ENCODE measurements at places on chromosomes 7 and 10.

DNA sequence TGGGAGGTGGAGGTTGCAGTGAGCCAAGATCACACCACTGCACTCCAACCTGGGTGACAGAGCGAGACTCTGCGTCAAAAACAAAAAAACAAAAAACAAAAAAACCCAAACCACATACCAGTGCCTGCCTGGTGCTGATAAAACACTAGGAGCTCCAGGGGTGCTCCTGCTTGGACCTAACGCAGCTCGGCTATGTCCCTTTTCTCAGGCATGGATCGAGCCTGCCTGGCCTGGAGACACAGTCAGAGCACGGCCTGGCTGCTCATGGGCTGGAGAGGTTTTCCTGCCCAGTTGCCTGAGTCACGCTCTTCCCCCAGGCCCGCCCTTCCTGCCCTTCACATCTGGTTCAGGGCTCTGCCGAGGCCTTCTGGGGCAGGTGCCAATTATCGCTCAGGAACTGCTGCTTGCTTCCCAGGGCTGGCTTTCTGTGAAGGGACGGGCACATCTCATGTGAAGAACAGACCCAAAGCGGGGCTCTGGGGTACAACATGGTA, 12.6 kb upstream of the NPFFR1 start:
- no peak for DNase-seq

- no peak for DNase-seq
Measured at GRCh38 chr10:126250527-126251310, 137.6 kb downstream of the ADAM12 start.

DNA sequence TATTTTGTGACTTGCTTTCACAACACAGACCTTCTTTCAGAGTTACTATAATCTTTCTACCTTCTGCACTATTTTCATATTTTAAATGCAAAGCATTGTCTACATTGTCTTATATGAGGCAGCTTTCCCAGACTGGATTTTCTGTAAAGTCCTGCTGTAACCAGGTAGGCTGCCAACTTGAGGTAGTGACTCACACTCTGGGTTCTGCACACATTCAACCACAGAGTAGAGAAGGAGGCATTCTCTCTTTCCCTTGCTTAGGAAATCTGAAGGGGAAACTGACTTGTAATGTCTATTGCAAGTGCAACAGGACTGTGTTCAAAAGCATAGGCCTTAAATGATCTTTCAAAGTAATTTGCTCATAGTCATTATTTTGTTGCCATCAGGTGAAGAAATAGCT, 461.4 kb downstream of the GRM8 start:
- no peak for DNase-seq

GRCh38 chr7:106855540-106856132, 9.4 kb upstream of the PIK3CG start:
- no peak for DNase-seq

DNA sequence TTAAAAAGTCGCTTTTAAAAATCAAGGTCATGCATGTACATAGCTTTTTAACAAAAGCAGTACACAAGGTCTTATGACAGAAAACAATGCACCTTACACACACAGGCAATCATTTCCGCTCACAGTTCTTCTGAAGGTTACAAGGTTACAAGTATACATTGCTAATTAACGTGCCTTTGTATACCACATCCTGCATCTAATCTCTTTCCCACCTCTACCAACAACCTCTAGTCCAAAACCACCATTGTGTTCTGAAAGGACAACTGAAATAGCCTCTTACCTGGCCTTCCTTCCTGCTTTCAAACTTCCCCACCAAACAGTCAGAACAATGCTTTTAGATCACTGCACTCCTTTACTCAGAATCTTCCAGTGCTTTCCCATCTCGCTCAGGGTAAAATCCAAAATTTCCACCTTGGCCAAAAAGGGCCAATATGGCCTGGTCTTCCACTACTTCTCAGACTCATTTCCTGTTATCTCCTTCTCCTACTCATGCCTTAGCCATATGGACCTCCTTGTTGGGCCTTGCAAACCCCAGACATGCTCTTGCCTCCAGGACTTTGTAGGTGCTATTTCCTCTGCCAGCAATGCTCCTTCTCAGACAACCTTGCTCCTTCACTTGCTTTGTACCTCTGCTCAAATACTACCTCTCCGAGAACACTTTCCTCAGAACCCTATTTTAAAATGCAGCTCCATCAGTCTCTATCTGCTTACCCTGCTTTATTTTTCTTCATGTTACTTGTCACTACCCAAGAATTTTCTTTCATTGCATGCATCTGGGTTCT, 205.4 kb downstream of the DNAJC1 start:
- no peak for DNase-seq

DNA sequence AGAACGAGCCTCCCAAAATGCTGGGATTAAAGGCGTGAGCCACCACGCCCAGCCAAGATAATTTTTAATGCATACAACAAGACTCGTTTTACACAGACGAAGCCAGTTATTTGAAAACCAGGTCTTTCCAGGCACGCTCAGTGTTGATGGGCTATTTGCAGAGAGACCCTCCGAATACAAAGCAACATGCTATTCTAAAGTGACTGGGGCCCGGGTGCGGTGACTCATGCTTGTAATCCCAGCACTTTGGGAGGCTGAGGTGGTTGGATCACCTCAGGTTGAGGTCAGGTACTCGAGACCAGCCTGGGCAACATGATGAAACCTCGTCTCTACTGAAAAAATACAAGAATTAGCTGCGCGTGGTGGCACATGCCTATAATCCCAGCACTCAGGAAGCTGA, 795 bp upstream of the AZGP1 start:
- DNase-seq: no peak

GRCh38 chr7:71286924-71287323, 155.0 kb downstream of the GALNT17 start:
- DNase-seq: no peak

GRCh38 chr7:69803699-69804516, 205.6 kb downstream of the AUTS2 start:
- no peak for DNase-seq

- DNase-seq: no peak
Measured at GRCh38 chr10:67783606-67784294, 54.2 kb downstream of the DNAJC12 start.

GRCh38 chr10:118585794-118586193, 9.7 kb downstream of the PRLHR start:
- no peak for DNase-seq

DNA sequence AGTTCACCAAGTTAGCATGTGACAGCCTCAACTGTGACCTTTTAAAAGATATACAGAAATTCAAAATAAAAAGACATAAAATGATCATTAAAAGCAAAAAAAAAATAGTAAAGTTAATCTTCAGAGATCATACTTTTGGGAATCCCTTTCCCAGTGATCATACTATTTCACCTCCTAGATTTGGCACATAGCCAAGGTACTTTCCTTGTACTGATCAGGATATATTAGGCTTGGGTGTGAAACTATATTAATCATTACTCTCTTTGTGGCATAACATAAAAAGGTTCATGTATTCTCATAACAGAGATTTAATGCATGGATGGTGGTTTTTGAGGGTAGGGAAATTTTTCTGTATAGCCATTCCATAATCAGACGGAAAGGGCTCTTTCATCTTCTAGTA, 109.6 kb upstream of the ZWINT start:
- DNase-seq: no peak

GRCh38 chr10:43093423-43094076, 16.7 kb downstream of the RET start:
- DNase-seq: no peak

DNA sequence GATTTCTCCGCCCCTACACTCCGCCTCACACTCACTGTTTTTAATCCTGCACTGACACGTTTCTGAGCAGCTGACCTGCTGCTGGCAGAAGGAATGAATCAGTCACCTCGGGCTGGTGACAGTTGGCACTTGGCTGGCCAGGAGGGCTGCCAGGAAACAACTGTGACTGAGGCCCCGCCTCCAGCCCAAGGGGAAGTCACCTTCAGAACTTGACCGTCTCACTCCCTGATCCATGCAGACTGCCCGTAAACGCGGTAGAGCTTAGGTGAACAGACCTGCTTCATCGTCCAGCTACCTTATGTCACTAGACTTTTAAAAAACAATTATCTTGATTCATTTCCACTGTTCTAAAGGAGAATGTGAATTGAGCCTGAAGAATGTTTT, 107.5 kb downstream of the DOCK1 start:
- no peak for DNase-seq

DNA sequence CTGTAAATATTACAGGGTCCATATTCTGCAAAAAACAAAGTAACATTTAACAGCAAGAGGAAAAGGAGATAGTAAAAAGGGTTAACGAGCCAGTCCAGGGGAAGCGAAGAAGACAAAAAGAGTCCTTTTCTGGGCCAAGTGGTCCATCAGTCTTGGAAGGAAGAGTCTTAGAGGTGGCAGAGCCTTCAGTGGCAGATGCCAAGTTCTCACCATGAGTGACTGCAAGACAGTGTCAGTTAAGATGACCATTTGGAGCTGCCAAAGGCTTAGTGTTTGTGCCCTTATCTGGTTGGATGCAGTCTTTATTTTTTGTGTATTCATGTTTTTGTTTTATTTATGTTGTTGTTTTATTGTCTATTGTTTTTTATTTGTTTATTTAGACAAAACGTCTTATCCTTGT, 125.7 kb upstream of the LANCL2 start:
- no peak for DNase-seq

DNA sequence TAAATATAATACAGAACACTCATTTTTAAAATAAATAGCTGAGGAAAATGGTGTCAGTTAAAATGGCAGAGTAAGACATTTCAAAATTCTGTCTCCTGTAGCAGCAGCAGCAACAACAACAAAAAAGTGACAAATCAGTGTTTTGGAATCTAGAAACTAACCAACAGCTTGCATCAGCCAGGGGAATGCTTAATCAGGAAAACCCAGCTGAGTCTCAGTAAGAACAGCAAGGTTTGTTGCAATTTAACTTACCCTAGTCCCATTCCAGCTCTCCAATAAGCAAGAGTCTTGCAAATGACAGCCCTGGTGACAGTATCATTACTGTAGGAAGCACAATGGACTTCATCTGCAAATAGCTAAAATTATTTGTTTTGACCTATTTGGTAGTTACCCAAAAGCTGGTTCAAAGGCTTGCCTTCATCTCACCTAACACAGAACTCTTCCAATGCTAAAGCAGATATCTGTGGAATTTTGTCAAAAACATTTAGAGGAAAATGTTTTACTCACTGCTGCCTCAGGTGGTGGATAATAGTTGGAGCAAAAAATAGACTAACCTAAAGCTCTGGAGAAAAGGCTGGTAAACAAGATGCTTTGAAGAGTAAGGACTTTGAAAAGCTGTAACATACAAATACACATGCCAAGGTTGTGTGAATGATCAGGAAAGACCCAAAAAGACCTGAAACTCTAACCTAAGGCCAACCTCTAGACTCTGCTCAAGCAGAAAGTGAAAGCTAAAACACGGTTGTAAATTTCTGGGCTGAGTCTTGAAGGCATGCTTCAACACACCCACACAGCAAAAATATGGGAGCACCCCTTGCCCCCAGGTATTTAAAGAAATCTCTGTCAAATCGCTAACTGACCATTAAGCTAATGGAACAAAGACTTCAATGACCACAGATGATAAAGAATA, 9.9 kb upstream of the ARHGAP22 start:
- no peak for DNase-seq

- no peak for DNase-seq
Measured at GRCh38 chr10:6299743-6300105, 97.0 kb downstream of the PFKFB3 start.

DNA sequence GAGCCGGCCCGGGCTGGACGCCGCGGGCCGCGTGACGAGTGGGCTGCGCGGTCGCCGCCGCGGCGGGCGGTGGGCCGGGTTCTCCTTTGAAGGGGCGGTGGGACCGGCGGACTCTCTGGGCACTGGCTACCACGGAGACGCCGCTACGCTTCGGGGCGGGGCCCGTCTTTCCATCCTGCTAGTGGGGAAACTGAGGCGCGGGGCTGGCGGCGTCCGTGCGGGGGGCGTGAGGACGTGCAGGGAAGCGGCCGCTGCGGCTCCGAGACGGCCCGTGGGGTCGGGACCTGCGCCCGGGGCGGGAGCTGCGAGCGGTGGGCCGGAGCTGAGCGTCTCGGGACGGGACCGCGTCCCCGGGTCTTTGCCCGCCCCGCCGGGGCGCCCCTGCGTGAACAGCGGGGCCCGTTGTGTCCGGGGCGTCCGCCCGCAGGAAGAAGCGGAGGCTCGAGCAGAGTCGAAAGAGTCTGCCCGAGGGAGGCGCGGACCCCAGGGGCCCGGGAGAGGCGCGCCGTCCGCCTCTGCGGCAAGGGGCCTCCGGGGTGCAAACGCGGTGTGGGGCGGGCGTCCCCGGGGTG, 548 bp upstream of the BNIP3 start:
- no peak for DNase-seq

DNA sequence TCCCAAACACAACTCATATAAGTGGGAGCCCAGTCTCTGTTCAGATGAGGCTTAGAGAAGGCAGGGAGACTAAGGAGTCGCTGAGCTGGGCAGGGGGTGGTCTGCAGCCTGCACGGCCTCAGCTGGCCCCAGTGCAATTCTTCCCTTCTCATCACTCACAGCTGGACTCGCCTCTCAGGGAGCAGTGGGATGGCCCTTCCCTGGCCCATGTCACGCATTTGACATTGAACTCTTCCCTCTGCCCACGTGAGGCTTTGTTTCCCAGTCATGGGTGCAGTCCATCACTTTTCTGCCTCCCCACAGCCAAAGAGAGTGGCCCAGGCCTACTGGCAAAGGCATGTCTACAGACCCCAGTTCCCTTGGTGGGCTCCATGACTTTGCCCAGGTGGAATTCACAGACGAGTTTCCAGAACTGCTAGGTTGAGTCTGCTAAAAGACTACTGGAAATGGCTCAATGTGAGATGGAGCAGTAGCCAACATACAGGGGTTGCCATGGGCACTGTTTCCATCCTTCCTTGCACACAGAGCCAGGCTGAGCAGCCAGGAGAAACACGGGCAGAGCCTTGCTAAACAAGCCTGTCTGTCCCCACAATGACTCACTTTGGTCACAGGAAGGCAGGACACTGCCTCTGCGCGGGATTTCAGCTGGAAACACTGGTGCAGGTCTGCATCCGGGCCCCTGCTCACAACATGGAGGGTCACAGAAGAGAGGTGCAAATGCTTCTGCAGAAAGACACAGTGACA, 90.1 kb downstream of the OAT start:
- DNase-seq: no peak

GRCh38 chr7:134948736-134949135, 37.6 kb upstream of the AGBL3 start:
- DNase-seq: no peak

DNA sequence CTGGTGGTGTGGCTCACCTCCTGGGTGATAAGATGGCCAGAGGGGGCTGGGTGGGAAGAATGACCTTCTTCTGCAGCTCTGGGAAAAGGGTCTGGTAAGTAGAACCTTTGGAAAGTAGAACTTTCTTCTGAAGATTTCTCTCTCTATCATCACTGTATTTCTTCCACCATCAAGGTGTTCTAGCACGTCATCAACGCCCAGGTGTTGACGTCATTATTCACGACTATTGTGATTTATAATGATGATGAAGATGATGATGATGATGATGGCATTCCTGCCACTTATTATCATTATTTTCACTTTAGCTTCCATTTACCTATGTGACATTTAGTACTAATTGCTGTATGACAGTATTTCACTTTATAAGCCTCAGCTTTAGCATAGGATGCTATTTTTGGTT, 525.6 kb upstream of the ADARB2 start:
- no peak for DNase-seq

DNA sequence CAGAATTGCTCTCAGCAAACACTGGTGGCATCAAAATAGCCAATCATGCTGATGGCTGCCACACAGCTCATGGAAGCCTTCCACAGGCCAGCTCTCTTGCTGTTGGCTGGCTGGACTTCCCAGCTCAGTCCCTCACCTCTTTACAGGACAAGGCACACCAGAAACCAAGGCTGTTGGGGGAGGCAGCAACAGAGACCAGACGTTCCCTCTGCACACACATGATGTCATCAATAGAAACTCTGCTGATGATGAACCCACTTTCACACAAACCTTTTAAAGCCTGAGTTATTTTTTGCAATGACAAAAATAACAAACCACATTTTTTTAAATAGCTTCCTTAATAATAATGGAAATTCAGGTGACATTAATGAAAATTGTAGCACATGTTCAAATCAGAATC, 300.9 kb upstream of the C7orf33 start:
- DNase-seq: no peak

Measured in esophagus squamous epithelium (tissue), 5 donors.